Activated CD4-positive, alpha-beta T cell treated with anti-CD3 and anti-CD28 coated beads, Interleukin-2, amount 50 U/mL, for 48 hours (primary cell): ENCODE measurements at places on chromosomes 3 and 15.

DNA sequence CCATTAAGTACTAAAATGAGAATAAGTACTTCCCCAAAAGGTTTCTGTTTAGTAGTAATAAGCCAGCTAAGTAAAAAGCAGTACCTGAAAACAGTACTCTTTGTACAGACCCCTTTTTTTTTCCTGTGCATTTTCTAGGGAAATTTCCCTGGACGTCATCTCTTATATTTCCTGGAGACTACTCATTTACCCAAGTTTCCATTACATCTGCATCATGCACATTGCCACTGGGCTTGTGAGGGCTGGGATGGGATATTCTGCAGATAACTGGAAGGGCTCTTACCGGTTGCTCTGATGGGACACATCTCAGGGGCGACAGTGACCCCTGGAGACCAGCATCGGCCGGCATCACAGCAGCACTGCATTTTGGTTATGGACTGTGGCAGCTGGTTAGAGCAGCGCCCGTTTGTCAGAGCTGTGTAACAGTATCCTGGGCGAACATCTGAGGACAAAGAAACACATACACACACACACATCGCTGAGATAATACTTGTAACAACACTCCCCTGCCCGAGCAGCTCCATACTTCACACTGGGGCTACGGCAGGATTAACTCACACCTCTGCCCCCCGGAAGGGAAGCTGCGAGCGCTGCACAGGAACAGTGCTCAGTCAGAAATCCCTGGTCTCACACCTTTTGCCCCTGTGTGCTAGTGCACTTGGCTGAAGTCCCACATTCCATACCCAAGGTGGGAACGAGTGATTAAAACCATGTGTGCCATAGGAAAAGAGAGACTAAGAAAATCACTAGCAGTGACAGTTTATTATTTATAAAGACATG is 124.9 kb downstream of the FBN1 start:
- no peak for DNase-seq

DNA sequence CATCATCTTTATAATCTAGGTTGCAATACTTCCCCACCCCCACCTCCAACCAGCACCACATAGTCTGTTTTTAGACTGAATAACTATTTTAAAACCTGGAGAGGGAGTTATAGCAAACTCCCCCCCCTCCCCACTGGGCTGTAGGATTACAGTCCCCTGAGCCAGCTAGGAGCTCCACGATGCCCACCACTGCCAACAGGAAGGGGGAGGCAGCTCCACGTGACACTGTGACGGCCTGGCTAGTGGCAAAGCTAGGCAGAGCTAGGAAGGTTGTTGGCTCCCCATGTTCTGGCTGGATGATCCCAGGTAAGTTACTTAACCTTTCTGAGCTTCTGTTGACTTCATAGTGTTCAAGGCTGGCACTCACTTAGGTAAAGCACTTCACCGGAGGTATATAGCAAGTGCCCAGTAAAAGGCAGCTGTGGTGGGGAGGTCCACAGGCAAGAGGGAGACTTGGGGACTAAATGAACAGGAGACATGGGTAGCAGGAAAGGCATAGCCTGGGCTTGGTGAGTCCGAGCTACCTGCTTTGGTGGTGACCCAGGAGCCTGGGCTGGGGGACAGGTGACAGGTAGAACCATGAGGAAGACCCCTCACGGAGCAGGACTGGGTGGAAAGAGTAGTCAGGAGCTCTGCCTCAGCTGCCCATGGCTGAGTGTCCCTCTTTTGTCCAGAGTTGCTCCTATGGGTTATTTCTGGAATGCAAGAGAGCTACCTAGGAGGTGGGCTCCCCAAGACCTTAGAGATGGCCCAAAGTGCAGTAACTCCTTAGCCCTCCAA is 4.0 kb upstream of the TBC1D21 start:
- DNase-seq = no peak

DNA sequence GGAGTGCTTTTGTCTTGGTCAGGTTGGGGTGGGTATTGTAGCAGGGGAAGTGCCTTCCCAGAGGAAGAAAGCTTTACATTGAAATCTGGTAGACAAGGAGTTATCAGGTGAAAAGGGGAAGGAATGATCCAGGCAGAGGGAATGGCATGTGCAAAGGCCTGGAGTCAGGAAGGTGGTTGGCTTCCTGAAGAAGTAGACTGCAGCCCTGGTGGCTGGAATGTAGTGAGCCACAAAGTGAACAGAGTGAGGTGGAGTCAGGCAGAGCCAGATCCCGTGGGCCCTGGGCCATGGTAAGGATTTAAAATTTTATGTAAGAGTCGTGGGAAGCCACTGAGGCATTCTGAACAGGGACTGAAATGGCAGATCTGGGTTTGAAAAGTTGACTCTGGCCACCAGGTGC is 58.3 kb downstream of the RAB11A start:
- no peak for DNase-seq

DNA sequence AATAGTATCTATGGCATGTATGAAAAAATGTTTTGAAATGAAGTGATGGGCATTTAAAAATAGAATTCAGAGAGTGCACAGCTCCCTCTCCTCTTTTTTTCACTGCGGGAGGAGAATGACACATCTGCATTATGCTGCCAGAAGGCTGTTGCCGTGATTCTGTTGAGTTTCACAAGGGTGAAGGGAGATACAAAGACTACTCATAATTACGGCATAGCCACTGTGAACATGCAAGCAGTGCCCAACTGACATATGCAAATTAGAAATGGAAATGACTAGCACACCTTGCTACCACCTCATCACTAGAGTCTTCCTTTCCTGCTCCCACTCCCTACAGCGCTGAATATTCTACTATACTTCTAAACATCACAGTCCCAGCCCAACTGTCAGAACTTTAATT is 20.1 kb downstream of the IFT57 start:
- peak; percentile 15 for DNase-seq

DNA sequence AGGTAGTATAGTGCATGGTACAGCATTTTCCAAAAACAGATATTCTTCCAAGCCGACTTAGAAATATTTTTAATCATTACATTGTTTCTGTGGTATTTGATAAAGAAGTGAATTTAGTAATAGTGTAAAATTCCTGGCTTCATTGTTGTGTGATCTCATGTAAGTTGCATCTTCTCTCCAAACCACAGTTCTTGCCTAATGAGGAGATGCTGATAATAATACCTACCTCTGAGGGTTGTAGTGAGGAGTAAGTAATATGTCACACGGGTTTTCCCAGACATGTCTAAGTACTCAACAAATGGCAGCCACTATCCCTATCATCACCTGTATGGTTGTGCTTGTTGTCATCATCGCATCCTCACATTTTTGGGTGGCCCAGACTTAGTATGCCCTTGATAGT is 167.3 kb downstream of the SLCO3A1 start:
- no peak for DNase-seq

DNA sequence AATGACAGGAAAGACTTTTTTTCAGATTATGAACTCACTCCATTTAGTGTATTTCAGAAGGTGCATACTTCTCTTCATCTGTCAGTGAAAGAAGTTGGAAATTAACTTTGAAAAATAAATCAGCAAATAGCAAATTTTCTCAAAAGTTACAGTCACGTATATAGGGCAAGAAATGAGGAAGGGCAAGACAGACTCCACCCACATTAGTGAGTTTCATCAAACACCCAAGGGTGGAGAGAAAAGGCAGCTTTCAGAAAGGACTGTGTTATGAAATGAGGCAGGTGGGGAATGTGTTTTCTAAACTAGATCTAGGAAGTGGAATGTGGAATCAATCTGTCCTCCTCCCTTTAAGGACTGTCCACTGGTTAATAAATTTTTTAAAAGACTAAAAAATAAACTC is 2.9 kb downstream of the SLC22A13 start:
- DNase-seq = no peak

- no peak for DNase-seq
Observed at GRCh38 chr3:89198591-89198990, 91.2 kb downstream of the EPHA3 start.

- DNase-seq = no peak
Observed at GRCh38 chr15:96177279-96177678, 153.2 kb upstream of the NR2F2 start.

DNA sequence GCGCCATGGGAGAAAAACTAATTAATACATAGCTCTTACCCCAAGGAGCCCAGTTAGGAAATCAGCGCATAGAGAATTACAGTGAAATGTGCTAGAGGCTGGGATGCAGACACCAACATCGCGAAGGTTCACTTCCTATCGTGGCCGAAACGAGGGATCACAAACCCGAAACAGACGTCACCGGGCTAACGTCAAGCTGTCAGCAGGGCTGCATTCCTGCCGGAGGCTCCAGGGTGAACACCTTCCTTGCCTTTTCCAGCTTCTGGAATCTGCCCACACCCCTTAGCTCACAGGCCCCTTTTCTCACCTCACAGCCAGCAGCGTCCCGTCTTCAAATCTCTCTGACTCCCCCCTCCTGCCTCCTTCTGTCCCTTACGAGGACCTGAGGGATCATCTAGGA is 13.0 kb downstream of the GP5 start:
- no peak for DNase-seq

GRCh38 chr3:171044384-171044783 is 17.9 kb upstream of the SLC2A2 start:
- no peak for DNase-seq

GRCh38 chr15:57735891-57736290 is 29.4 kb downstream of the POLR2M start:
- DNase-seq = no peak

GRCh38 chr15:58260725-58261267 is 122.6 kb downstream of the AQP9 start:
- DNase-seq = no peak

- DNase-seq = no peak
Observed at GRCh38 chr3:119400466-119400865, 62.9 kb downstream of the TMEM39A start.

GRCh38 chr3:104438706-104439105 is 928.0 kb upstream of the ALCAM start:
- no peak for DNase-seq

- DNase-seq = peak; percentile 86
Observed at GRCh38 chr15:89416339-89417183, 79.8 kb downstream of the RHCG start.

DNA sequence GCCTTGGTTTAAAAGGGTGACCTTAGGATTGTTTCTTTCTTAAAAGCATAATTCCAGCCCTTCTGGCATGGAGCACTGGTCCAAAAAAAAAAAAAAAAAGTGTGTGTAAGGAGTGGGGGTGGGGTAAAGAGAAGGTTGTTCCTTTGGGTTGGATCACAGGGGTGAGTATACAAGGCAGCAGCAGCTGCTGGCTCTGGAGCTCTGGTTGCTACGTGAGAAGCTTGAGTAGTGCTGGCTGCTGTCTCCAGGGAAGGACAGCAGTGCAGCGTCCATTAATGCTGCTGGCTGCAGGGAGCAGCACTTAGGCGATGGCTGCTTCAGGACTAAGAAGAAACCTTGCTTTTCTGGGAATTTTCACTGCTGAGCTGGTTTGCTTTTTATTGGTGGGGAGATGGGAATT is 2.3 kb downstream of the SETD5 start:
- no peak for DNase-seq

GRCh38 chr15:56251315-56252095 is 7.8 kb upstream of the RFX7 start:
- no peak for DNase-seq

- DNase-seq = no peak
Observed at GRCh38 chr15:96200357-96200967, 130.0 kb upstream of the NR2F2 start.

DNA sequence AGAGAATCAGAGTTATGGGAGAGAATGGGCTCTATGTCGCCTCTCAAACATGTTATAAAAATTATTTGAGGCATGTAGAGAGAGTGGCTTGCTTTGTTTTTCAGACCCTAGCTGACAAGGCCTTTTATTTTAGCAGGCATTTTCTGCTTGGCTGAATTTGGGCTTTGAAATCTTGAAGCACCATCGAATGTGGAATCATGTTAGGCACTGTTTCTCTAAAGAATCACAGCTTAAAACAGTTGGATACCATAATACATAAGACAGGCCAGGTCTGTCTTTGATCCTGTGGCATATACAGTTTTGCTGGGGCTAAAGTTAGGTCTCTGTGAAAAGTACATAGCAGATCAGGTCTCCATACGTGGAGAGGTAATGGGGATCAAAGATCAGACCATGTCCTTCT is 142.7 kb downstream of the NEK11 start:
- no peak for DNase-seq

GRCh38 chr3:138400651-138401070 is 33.8 kb upstream of the ESYT3 start:
- DNase-seq = no peak

DNA sequence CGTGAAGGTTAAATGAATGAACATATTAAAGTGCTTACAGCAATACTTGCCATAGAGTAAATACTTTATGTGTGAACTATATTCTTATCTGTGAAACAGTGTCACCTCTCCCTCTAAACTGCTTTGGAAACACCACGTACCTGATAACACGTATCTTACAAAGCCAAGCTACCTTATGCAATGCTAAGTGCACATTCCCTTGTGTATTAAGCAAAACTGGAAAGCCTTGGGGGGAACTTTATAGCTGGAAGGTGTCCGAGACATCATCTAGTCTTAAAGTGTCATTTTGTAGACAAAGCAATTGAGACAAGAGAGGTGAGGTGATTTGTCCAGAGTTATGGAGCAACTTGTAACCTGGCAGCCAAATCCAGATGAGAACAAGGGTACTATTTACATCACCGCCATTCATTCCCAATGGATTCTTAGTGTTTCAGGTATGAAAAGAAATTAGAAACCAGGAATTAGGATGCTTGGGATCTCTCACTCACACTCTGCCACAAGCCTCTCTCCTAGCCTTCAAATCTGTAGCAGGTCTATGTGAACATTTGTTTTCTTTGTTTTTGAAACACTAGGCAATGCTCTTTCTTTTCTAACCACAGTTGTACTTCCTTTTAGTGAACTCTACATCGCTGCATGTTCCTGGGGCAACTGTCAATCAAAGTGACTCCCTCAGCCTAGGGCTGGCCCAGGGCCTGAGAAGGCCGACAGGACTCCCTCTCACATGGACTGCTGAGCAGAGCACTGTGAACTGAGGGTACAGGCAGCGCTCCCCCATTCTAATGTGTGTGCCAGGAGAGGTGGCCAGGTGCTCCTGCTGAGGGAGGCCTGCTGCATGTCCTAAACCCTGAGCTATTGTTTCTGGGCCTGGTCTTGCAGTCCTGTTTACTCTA is 13.9 kb upstream of the MGLL start:
- no peak for DNase-seq

GRCh38 chr3:158244274-158244673 is 134.4 kb downstream of the RSRC1 start:
- DNase-seq = no peak

DNA sequence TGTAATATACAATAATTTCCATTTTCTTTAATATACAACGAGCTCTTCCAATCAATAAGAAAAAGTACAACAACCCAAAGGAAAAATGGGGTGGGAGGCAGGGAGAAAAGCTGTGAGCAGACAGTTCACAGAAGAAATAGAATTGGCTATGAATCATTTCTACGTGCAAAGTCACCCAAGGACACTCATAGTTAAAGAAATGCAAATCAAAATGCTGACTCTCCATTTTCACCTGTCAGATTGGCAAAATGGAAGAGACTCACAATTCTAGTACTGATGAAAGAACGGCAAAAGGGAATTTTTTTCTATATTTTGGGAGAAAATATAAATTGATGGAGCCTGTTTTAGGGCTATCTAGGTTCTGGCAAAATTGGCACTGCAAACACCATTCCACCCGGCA is 116.3 kb upstream of the MEF2A start:
- DNase-seq = no peak
